ENCODE measurements at places on chromosomes 6 and 20.

GRCh38 chr20:15317546-15318232, 980.3 kb upstream of the FLRT3 start:
- no peak for DNase-seq

DNA sequence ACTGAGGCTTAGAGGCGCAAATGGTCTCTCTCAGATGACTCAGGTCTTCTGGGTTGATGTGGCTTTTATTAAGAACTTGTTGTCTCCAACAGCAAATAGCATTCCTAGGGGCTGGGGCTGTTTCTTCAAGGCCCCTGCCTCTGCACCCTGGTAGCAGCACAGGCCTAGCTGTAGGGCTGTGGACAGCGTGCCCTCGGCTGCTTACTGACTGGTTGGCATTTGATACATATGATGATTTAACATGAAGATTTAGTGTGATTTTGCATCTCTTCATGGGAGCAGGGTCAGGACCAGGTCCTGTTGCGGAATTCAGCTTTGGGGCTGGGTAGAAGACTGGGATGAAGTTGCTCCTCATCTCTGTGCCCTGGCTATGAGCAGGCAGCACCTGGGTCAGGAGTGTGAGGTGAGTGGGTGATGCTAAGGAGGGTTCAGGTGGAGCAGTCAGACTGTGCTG, 24.3 kb upstream of the IER3 start:
- no peak for DNase-seq

DNA sequence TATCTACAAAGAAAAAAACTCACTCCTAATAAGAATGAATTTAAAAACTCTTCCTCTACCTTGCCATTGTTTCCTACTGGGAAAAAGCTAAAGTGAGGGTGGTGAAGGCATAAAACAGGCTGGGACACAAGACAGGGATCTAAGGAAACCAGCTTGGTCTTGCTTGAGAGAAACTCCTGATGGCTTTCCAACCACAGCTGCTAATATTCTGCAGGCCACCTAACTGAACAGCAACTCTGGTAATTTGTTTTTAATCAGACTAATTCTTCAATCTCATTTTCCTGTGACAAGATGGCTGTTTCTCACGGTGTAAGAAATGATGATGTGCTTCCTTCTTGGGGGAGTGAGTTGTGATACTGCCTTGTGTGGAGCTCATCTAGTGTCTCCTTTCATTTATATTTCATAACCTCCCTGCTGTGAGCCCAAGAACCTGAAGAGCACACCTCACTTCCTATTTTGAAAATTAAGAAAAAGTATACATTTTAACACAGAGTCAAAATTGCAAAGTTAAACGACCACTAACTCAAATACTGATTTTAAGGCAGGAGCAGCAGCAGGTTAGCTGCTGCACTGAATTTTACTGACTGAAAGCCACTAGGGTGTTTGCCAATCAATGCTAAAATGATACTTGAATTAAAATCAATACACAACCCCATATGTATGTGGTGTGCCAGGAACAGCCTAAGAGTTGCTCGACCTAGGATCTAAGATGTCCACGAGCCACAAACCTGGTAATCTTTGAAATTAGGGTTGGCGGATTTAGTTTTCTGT, 58.0 kb downstream of the BACH2 start:
- no peak for DNase-seq

GRCh38 chr6:125357515-125358256, 55.9 kb upstream of the HDDC2 start:
- no peak for DNase-seq

GRCh38 chr20:48143435-48144081, 358.3 kb upstream of the SULF2 start:
- no peak for DNase-seq

Data from activated T-cell treated with anti-CD3 and anti-CD28 coated beads for 24 hours (primary cell).